ENCODE measurements at places on chromosomes 5 and 9.

DNA sequence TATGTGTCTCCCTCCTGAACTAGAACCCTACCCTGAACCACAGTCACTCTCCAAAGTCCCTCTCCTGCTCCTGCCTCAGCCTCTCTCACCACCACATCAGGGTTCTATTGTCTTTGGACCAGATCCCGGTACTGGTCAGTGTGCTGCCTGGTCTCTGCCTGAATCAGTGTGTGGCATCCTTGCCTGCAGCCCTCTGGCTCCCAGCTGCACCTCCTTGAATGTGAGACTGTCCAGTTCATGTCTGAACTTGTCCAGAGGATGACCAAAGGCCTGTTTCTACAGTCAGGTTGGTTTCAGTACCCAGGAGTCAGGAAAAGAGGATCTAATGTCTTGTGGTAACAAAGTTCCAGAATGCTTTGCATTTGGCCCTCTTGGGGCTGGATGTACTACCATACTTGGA, 76.8 kb upstream of the RANBP3L start:
- no peak for DNase-seq

- DNase-seq, result no peak
Measured at GRCh38 chr5:124735169-124735858, 11.1 kb downstream of the ZNF608 start.

- DNase-seq, result no peak
Measured at GRCh38 chr5:73417303-73418034, 31.1 kb downstream of the FOXD1 start.

DNA sequence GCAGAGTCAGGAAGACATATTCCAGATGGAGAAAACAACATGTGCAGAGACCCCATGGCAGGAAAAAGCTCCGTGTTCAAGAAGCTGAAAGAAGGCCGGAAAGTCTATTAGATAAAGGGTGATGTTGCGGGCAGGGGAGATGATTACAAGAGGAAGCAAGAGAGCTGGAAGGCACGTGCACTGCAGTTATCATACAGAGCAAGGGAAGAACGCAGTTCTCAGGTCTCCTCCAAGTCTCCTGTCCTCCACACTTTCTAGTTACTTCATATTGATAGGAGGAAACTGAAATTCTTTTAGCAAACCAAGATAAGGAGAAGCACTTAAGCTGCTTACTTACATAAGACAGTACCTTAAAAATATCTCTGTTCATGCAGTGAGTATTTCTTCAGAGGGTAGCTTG, 58.3 kb upstream of the PLPP6 start:
- no peak for DNase-seq

DNA sequence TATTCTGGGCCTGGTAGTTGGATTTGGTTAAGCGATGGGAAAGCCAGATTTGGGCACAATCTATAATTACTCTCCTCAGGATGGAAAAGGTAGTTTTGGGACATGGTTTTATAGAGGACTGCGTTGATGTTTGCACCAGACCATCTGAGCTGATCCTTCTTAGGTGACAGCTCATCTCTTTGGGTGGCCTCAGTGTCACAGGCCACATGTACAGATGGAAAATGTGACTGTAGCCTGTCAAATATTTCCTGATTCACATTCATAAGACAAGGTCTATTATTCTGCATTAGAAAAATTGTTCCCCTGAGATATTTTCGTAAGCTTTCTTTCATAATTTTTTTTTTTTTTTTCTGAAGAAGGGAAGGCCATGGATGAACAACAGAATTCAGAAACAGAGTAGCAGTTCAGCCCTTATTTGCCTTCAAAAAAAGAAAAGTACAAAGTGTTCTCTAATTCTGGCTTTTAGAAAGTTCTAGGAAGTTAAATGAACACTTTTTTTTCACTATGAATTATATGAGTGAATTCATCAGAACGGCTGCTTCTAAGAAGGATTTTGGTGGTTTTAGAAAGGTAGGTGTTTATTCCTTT, 81.0 kb downstream of the NNT start:
- DNase-seq, result no peak

DNA sequence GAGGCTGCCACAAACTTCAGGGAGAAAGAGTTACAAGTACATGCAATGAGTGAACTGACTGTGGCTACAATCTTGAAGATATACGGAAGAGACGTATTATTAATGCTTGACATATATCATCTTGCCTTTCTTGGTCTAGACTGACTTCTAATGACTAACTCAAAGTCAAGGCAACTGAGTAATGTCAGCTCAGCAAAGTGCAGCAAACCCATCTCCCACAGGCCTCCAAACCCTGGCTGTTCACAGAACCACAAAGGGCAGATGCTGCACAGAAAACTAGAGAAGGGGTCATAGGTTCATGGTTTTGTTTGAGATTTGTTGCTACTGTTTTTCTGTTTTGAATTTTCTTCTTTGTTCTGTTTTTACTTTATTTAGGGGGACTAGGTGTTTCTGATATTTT, 21.0 kb downstream of the IL7R start:
- no peak for DNase-seq

- DNase-seq, result no peak
Measured at GRCh38 chr9:110251212-110251611, 5.1 kb downstream of the TXN start.

All from stimulated activated CD4-positive, alpha-beta T cell treated with anti-CD3 and anti-CD28 coated beads, Interleukin-4, amount 100 ng/mL, for 1 hour (primary cell).